ENCODE measurements at places on chromosomes 6 and 20.
A peak's percentile ranks its signal among the peaks of the same experiment; 100 is the strongest.

- DNase-seq: peak; percentile 73
Observed at GRCh38 chr20:31835977-31836852, 9.2 kb downstream of the FOXS1 start.

- DNase-seq: no peak
Observed at GRCh38 chr6:108068618-108069017, 5.9 kb downstream of the OSTM1 start.

- DNase-seq: no peak
Observed at GRCh38 chr6:96015518-96016333, at the start of gene FUT9. Gene FUT9, plus strand, starts transcription at chr6:96015974. Its CDS starts 187,182 bp downstream, at chr6:96203156.

- no peak for DNase-seq
Observed at GRCh38 chr20:24751551-24751950, 197.5 kb upstream of the CST7 start.

GRCh38 chr6:134029495-134030455 lies 22.6 kb downstream of the SLC2A12 start:
- no peak for DNase-seq

DNA sequence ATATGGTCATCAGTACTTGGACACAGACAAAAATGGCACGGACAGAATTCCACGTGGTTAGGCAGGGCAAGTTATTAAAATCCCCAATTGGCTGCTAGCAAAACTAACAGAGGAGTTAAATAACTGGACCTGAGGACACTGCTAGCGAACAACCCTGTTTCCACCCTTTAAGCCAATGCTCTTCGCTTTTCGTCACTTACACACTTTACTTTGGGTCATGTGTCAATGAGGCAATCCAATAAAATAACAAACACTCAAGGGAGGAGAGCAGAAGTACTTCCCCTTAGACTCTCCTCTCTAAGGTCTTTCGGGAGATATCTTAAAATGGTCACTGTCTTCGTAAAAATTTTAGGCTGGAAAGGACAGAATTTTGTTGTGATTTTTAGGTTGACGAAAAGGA lies 68.6 kb downstream of the LCA5 start:
- DNase-seq: no peak

- no peak for DNase-seq
Observed at GRCh38 chr6:134863763-134864510, 86.0 kb downstream of the ALDH8A1 start.

- DNase-seq: no peak
Observed at GRCh38 chr6:163468738-163469137, 54.2 kb downstream of the QKI start.

DNA sequence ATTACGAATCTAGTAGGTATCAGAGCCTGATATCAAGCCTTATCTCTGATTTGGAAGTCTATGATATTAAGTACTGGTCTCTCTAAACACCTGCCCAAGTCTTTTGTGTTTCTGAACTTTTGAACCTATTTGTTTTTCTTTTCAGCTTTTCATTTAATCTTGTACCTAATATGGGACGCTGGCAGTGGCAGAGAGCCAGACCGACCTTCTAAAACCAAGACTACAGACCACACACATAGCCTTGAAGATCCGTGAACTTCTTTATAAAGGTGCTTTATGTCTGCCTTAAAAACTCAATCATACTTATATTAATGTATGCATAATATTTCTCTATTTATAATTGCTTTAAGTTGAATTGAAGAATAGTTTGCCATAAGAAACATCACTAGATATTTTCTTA lies 12.6 kb upstream of the PTCHD4 start:
- DNase-seq: no peak

GRCh38 chr20:22525821-22526220 lies 58.6 kb downstream of the FOXA2 start:
- no peak for DNase-seq

DNA sequence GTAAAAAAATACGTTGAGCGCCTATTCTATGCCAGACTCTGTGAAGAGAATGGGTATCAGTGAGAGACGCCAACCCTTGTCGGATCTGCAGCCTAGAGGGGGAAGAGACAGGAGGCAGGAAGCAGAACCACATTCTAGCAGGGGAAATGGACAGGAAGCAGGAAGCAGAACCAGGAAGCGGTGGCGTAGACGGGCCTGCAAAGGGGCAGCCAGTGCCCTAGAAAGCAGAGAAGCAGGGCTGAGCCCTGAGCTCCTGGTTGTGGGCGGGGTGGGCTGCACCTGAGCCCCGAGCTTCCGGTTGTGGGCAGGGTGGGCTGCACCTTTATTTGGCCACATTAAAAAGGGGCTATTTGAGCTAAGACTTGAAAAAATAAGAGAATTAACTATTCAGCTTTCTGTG lies 71.9 kb downstream of the FAM120B start:
- no peak for DNase-seq

DNA sequence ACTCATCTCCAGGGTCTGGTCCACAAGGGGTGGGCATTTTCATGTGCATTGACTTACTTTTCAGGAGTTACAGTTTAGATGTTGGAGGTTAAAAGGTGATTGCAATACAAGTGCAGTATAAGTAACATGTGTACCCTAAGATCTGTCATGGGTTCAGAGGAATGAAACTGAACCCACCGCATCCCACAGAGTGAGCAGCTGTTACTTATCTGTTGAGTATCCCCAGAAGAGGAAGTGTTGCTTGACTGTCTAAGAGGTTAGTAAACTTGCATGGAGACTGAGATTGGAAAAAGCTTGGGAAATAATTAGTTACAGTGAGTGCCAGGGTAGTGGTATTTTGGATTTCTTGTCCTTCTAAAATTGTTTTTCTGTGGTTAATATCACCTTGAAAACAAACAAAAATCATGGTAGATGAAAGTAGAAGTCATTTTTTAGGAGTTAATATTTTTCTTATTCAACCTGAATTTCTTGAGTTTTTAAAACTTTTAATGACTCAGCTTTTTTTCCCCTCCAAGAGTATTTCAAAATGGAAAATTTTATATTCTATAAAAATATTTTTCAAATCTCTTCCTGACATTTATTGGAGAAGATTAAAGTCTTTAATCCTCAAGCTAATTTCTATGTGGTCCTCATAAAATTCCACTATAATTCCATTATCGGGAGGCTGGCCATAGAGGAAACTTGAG lies 306.1 kb downstream of the ZNF217 start:
- no peak for DNase-seq

DNA sequence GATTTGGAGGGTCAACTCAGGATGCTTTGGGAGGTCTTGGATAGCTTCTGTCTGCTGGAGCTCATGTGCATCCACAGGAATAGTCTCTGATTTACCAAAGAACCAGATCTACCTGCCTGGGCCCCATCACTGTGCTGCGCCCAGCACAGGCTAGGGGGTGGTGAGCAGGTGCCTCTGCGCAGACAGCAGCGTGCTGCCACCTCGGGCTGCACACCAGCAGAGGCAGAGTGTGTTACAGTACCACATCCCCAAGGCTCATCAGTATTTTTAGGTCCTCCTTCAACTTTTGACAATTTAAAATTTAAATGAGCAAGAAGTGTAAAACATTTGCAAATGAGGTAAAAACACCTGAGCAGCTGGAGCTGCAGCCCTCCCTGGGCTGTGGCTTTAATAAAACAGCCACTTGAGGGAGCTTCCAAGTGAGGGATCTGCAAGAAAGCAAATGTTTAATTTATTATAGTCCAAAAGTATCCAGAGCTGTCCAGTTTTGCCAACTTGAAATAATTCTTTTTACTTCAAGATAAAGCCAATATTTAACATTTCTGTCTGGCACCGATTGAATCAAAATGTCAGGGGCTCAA lies 324.9 kb downstream of the ZFAND3 start:
- no peak for DNase-seq

GRCh38 chr6:162533009-162533400 lies 194.6 kb downstream of the PRKN start:
- no peak for DNase-seq

GRCh38 chr6:89430201-89430962 lies 2.6 kb upstream of the ANKRD6 start:
- no peak for DNase-seq

GRCh38 chr6:13012296-13012695 lies 295.7 kb downstream of the PHACTR1 start:
- DNase-seq: peak; percentile 73

- DNase-seq: no peak
Observed at GRCh38 chr6:32148289-32149091, 3.2 kb downstream of the PRRT1 start.

GRCh38 chr20:17282501-17282900 lies 55.7 kb downstream of the PCSK2 start:
- DNase-seq: no peak

DNA sequence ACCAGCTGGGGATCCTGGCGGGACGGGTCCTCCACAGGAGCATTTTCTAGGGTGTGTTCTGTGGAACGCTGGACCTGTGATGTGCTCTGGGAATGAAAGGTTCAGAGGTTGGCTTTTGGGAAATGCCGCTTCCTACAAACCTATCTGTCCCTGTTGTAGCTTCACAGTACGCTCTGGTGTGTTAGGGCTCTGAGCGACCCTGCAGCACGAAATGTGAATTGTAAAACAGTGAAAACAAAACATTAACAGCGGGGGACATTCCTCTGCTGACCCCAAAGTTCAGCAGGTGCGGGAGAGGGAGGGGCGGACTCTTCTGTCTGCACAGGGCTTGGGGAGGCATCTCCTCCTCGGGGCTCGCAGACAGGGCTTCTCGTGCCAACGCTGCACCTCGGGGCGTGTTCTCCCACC lies 155.9 kb downstream of the NRN1 start:
- no peak for DNase-seq

DNA sequence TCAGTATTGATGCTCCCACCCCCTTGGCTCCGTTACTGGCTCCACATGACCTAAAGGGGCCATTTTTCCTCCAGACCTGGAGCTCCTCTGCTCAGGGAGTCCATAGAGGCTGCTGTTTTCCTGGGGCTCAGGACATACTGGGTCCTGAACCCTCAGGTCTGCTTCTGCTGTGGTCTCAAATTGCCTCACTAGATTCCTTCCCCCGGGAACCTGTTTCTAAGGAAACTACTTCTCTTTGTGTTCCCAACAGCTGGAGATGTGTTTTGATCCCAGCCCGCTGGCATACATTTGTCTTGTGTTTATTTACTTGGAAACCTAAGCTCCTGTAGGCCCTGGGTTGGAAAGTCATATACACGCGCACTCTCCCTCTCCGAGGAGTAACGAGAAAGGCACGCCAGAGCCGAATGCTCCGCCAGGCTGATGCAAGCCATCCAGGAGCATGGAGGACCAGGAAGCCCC lies 222.8 kb downstream of the UST start:
- DNase-seq: no peak

DNA sequence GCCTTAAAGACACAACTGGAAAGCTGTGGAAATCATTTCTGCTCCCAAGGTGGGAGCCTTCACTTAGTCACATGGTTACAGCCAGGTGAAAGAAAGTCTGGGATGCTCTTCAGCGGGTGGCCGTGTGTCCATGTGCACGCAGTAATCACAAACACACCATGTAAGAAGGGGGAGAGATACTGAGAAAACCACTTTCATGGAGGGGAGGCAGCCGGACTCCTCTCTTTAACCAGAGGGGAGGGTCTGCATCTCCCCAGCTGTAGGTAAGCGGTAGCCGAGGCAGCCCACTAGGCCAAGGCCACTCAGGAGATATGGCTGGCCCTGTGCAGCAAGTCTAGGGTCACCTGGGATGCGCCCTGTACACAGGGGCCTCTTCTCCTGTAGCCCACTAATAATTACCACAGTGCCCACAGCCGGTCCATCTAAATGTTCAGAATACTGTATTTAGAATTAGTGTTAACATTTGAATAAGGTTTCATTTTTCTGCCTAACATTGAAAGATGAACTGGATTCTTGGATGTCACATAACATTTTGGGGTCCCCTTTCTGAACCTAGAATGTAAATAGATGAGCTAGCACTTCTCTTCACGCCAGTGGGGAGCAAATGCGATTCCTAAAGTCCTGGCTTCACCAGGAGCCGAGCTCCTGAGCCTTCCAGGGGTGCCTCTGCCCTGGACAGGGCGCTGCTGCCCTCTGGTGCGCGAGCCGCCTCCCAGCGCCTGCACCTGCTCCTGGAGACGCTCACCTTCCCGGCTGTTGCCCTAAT lies 15.9 kb downstream of the GPR31 start:
- no peak for DNase-seq

DNA sequence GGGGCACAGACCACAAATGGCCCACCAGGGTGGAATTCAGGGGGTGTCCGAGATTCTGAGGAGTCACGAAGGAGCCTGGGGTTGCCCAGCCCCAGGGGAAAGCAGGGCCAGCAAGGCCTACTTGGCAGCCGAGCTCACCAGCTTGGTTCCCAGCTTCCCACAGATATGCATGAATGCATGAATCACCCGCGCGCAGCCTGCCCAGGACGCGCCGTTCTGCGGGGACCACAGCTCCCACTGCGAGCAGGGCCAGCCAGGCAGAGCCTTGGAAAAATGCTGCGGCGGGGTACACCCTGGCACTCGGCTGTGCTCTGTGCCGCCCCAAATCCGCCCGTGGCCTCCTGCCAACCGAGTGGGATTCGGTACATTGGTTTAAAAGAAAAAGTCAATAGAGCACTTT lies 211.0 kb downstream of the NFATC2 start:
- DNase-seq: no peak

DNA sequence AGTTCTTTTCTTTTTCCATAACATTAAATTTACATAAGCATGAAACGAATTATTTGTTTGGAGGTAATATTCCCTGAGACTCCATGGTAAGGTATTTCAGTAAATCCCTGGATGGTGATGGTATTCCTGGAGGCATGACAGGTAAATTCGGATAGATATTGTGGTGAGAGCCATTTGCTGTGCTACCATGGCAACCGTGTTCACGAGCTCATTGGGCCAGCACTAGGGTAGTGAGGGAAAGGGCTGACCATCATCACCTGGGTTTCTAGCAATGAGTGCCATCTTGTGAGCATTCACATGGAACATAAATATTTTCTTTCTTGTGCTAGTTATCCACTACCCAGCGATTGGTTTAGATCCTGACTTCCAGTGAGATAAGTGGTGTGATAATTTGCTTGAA lies 51.9 kb upstream of the GNRH2 start:
- no peak for DNase-seq

GRCh38 chr6:106347219-106347618 lies 13.3 kb upstream of the CRYBG1 start:
- DNase-seq: no peak

DNA sequence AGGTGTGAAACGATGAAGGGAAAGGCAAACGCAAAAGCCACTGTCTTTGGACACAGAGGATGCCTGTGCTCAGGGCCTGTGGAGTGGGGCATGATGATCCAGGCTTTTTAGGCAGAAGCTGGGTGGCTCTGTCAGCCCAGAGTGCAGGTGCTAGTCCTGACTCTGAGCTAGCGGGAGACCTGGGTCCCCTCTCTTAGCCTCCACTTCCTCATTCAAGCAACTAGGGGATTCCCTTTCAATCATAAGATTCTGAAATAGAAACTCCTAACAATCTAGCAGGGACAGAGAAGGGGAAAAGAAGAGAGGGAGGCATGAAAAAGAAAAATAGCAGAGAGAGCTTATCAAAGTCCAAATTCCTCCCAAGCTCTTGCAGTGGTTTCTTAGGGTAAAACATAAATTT lies 7.6 kb upstream of the HIVEP2 start:
- DNase-seq: no peak

DNA sequence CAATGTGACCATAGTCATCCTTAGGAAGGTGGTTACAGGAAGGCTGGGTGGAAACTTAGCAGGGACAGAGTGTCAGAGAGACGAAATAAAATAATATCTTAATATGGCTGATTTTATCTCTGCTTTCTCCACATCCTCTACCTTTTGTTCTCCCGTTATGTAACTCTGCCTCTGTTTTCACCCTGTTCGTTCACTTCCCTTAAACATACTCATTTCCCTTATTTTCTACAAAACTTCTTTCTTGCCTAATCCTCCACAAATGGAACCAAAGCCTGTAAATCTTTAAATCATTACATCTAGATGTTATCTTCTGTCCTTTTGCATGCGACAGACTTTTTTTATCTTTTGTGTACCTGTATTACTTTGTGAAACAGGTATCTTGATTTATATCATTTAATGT lies 23.3 kb upstream of the CRIP3 start:
- peak; percentile 20 for DNase-seq

GRCh38 chr6:30743099-30744053 lies 889 bp upstream of the FLOT1 start:
- DNase-seq: no peak

All from GF-D8 (cell line).